SW 1271 (cell line): ENCODE measurements at places on chromosomes 2 and 18.

GRCh38 chr18:13578400-13578799, 148.0 kb downstream of the FAM210A start:
- no peak for DNase-seq

GRCh38 chr2:216072473-216072872, 9.1 kb downstream of the PECR start:
- no peak for DNase-seq

- no peak for DNase-seq
Measured at GRCh38 chr2:241680827-241681599, 5.6 kb downstream of the DTYMK start.

DNA sequence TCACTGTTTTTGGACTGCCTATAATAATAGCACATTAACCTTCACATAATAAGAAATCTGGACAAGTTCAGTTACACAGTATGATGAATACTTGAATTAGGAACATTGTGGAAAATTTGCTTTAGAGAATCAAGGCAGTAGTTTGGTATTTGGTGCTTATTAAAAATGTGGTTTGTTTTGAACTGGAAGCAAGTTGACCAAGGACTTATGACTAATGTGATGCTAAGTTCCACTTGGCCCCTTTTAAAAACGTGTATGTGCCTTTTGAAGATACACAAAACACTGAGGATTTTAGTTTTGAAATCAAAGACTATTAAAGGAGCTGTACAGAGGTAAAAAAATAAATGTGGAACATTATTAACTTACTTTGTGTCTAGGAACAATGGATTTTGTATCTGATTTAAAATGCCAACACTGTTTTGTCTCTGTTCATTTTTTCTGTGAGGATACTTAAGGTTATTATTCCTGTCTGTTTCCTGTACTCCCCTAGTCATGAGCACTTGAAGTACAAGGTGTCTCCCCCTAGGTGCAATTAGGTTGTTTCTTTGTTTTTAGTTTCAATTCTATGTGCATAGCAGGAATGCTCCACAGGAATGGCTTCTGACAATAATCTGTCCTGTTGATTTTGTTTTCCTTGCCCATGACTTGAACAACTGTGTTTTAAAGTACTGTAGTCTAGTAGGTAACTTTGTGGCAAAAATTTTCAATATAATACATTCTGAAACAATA, 49.6 kb upstream of the PTH2R start:
- DNase-seq, result no peak

DNA sequence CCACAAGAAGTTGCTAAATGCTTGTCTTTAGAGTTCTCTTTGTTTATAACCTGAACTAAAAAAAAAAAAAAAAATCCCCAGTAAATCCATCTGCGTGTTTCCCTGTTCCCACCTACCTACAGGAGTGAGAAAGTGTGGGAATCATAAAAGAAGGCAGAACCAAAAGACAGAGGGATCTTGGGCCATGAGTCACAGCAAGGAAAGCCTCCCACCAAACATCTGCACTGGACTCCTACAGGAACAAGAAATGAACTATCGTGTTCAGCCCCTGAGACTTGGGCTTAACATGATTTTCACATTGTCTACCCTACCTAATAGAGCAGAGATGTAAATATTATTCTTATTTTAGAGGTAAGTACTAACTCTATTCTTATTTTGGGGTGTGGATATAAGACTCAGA, 1761.2 kb upstream of the CELF4 start:
- DNase-seq, result no peak

GRCh38 chr2:118644190-118644589, 203.3 kb downstream of the EN1 start:
- DNase-seq, result no peak

- no peak for DNase-seq
Measured at GRCh38 chr18:62505669-62506494, 16.9 kb upstream of the ZCCHC2 start.

GRCh38 chr2:127535918-127536317, 435 bp downstream of the MYO7B start:
- no peak for DNase-seq

DNA sequence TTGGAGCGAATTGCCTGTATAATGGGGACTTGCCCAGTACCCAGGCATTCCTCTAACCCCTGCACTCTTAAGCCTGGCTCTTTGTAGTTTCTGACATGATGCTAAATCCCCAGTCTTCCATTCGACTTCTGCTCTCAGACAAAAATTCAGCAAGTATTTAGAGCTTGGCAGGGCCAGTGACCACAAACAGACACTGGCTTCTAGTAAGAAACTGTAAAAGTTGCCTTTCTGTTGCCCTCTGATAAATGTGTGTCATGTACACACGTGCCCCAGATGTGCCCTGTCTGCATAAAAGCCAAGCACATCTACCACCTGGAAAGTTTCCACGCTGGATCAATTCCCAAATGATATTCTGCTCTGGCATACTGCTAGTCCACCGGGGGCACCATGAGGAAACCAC, 18.0 kb downstream of the PAX3 start:
- no peak for DNase-seq

GRCh38 chr18:13619505-13620205, 106.7 kb downstream of the FAM210A start:
- no peak for DNase-seq

- no peak for DNase-seq
Measured at GRCh38 chr2:101972621-101973434, 18.9 kb upstream of the IL1R2 start.

DNA sequence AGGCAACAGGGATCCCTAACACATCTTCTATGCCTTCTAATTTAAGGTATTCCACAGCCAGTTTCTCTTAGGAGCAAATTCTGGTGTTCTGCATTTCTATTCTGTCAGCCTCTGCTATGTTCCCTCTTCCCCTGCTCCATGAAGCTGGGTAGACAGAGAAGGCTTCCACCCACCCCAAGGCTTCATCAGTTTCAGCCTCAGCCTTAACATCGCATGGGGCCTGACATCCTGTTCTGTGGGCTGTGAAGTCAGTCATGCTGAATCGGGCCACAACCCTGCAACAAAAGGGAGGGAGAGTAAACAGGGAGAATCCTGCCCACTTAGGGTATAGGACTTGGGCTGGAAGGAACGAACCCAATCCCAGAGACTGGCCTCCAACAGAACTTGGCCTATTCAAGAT, 70.6 kb upstream of the PPM1B start:
- DNase-seq, result no peak

GRCh38 chr2:39266916-39267434, 23.2 kb upstream of the CDKL4 start:
- DNase-seq, result no peak

GRCh38 chr2:123434546-123435395, 590.3 kb upstream of the CNTNAP5 start:
- no peak for DNase-seq
